ENCODE measurements at places on chromosomes 2 and 18.

DNA sequence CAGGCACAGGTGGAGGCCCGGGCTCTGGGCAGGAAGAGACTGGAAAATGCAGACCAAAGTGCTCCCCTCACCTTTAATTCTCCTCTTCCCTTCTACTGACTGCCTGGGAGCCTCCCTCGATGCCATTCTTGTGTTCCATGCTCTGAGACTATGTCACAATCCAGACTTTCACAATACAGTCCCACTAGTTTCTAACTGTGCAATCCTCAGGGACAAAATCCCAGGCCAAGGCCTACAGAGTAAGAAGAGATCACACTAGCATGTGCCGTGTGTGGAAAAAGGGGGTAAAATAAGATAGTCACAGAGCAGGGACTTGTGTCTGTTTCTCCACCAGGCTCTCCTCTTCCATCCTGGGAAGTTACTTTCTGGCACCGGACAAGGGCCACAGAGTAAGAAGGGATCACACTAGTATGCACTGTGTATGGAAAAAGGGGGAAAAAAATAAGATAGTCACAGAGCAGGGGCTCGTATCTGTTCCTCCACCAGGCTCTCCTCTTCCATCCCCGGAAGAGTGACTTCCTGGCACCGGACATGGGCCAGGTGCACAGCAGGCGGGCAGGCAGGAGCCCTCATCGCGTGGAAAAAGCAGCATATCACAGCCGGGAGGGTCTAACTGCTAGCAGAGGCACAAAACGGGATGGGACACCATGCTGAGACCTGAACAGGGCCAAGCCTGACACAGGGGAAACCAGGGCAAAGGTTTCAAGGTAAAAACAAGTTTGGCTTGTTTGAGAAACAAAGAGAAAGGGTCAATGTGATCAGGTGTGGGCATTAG is 9.6 kb downstream of the CYB5A start:
- DNase-seq: no peak

- no peak for DNase-seq
Observed at GRCh38 chr2:114548151-114548550, 105.7 kb downstream of the DPP10 start.

DNA sequence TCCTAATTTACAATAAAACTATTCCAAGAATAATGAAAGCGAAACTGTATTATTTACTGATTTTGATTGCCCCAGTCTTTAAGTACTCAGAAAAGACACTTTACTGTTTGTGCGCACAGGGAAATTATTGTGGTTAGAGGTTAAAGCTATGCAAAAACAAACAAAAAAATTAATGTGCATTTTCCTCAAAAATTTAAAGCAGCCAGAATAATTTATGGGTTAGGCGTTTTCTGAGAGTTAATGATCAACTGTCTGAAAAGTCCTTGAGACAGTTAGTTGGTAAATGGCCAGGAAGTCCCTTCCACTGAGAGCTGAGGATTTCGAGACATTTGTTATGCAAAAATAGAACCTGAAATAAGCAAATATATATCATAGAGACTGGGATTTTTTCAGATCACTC is 143.3 kb downstream of the IRS1 start:
- no peak for DNase-seq

GRCh38 chr2:42047488-42048298 is at the start of gene PKDCC:
TSS of gene PKDCC (plus strand) at chr2:42048021. CDS start at chr2:42048200, 179 bp downstream.
- peak; percentile 83 for DNase-seq

- peak; percentile 38 for DNase-seq
Observed at GRCh38 chr18:79399275-79400081, 3.7 kb downstream of the NFATC1 start.

DNA sequence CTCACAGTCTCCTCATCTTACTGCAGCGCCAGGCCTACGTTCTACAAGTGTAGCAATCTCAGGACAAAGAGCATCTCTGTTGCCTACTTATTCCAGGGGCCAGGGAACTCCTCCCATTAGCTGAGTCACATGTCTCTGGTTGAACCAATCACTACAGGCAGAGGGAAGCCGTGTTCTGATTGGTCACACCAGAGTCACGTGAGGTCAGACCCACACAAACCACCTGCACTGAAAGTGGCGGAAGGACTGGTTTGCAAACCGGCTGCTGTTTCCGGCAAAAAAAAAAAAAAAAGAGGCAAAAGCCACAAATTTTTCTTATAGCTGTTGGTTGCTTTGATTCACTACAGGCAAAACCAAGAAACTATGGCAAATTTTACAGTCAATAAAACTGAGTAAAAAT is 21.9 kb upstream of the USP14 start:
- DNase-seq: no peak

DNA sequence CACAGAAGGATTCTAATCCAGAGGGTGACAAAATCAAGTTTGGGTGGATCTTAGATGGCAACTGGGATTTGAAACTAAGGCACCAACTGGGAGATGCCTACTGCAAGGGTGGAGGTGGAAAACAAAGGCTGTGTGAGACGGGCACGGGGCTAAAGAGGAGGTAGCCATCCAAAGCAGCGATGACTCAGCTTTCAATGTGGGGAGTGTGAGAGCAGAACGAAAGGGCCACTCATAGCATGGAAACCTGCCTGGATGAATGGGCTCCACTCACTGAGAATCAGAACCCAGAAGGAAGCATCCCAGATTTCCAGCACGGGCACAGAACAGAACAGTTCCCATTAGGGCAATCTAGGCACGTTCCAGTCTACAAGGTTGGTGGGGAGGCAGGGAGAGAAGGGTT is 159.5 kb downstream of the COL4A4 start:
- DNase-seq: no peak
